ENCODE measurements at places on chromosomes 6 and 20.

DNA sequence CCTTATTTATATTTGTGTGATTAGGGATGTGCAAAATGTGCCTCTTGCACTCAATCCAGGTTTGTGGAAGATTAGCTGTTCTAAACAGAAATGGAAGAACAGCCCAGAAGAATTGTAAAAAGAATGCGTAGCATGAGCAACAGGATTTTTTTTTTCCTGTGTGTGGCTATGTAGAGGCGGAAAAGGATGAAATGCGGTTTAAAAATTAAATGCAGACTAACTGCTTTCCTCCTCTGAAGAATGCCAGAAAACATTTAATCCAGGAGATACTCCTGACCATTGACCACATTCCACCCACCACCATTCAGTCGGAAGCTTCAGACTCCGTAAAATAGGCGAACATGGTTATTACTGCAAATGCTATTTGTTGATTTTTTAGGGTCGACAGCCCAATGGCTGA lies 83.4 kb downstream of the BMP6 start:
- no peak for DNase-seq

GRCh38 chr6:142863981-142864380 lies 81.0 kb downstream of the HIVEP2 start:
- no peak for DNase-seq

GRCh38 chr6:166683477-166683876 lies 56.4 kb upstream of the RPS6KA2 start:
- DNase-seq, result no peak

- DNase-seq, result no peak
Measured at GRCh38 chr20:47799116-47799715, 13.9 kb upstream of the SULF2 start.

All from A549 (cell line).